ENCODE measurements at places on chromosomes 12 and 14.

GRCh38 chr12:41074473-41074769 is 113.7 kb upstream of the PDZRN4 start:
- no peak for DNase-seq

- no peak for DNase-seq
Observed at GRCh38 chr12:70408004-70408790, 42.1 kb downstream of the KCNMB4 start.

- no peak for DNase-seq
Observed at GRCh38 chr12:7155471-7156034, 25.4 kb downstream of the CLSTN3 start.

GRCh38 chr14:69855180-69855832 is 23.9 kb upstream of the SMOC1 start:
- no peak for DNase-seq

- DNase-seq: no peak
Observed at GRCh38 chr14:20440882-20441281, 4.9 kb upstream of the KLHL33 start.

Measured in fibroblast of upper back skin (primary cell).